Prostate gland (tissue), 2 donors: ENCODE measurements at places on chromosomes 4 and X. TPM values are rescaled to one million over a fixed set of nuclear protein-coding genes. Genes with fewer than 3 reads are reported as not detected.

The CYSLTR1 gene
- total RNA-seq: 0.97 TPM

The TEX13B gene
- not detected for total RNA-seq

The ATP2B3 gene
- 0.85 TPM for total RNA-seq

The MRPL1 gene
- 9.1 TPM for total RNA-seq

The GRPR gene
- 1.0 TPM for total RNA-seq

The DUX4 gene
- not detected for total RNA-seq

DNA sequence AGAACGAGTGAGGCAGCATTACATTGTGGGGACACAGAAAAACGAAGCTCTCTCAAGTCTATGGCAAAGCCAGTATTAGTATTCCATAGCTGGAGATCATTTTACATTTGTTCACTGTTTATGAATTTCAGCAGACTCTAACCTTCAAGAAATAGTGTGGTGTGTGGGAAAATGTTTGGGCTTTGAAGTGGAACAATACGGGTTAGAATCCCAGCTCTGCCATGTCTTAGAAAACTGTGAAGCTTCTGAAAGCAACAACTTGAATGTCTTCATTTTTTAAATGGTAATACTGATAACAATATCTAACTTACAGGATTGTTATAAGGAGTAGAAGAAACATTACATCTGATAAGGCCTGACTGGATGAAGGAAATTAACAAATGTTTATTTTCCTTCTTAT, 217.7 kb downstream of the NR3C2 start:
- no peak for DNase-seq

DNA sequence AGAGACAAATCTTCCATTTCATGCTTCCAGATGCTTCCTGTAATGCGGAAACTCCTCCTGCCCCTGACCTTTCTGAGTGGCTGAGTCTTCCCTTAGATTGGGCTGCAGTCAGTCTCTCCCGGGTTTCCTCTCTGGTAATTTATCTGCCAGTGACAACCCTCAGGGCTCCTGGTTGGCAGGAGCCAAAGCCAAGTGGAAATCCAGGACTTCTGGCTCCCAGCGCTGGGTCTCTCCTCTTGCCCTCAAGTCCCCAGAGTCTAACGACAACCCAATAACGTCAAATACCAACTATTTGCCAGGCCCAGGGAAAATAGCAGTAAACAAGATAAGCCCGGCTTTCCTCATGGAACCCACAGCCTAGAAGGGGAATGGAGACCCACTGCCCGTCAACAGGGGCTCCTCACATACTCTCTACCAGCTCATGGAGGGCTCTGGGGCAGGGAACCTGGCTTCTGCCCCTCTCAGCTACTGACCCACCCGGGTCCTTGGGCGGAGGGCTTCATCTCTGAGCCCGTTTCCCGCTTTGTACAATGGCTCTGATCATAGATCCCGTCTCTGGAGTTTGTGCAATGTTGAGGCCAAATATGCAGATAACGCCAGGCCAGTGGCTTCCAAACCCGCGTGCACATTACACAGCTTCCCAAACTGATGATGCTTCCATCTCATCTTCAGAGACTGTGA, 1.1 kb upstream of the TBC1D14 start:
- no peak for DNase-seq

DNA sequence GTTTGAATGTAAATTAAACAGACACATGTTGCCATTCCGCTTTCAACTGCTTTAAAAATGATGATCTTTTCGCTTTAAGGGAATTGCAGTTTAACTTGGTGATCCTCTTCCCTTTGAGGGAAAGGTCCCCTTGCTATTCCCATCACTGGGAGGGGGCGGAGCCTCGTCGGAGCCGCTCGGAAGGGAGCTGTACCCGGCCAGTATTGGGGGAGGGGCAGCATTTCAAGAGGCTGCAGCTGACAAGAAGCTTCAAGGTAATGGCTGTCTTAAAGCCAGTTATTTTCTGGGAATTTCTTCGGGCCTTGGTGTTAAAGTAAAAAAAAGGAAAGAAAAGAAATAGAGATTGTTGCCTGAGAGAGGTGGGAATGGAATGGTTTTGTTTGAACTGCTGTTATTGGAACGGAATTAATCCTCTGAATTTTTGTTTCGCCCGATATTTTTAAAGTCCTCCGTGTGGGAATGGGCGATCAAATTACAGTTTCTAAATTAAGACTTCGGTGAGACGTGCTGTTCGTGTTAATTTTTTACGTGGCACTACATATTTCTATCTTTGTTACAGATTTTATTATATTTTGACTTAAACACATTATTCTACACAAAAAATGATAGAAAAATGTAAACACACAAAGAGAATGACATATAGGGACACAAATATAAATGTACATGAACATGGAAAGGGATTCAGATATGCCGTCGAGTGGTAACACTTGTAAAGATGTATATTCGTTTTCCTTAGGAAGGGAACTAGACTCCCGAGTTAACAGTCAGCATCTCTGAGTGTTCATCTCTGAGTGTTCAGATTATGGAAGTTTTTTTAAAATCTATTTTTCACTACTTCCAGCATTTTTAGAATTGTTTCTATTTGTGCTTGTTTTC, 9.2 kb downstream of the PWWP3B start:
- peak; percentile 4 for DNase-seq

DNA sequence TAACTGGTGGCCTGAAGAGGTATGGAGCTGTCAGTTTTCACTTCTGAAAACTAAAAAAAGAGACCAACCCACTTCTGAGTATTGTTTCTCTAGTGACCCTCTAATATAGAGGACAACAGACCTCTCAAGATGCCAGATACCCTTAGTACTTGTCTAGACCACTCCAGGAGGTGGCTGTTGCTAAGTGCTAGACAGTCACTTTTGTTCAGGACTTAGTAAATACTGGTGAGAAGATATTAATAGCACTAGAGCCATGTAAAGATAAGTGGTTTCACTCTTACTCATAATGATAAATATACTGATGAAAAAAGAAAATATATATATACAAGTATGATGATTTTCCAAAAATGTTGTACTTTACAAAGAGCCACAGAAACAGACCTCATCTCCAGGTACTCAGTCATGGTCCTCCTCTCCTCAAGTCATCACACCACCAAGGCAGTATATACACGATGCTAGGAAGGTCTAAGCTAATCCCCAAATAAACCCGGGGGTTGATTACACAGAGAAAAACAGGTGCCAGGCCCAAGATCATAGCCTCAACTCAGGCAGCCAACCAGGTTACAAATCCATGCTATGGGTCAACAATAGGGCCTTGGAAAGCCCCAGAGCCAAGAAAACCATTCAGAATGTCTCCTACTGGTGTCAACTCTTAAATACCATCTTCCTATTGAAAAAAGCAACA, 66.9 kb downstream of the ARHGEF9 start:
- no peak for DNase-seq

- DNase-seq: no peak
Observed at GRCh38 chr4:122632396-122633143, 11.7 kb upstream of the IL21 start.

DNA sequence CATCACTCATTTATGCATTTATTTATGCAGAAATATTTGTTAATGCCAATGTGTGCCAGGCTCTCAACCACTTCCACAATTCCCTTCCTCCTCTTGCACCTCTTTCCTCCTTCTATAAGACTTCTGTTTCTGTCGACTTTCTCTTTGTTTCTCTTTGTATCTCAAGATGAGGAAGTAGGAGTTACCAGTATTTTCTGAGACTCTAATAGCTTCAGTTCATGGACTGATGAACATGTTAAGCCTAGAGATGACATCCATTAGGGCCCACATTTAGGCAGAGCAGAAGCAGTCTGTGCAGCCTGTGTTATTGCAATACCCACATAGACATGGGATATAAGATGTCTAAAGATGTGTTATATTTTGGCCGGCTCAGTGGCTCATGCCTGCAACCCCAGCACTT, 241.8 kb upstream of the SMIM31 start:
- DNase-seq: no peak

- DNase-seq: no peak
Observed at GRCh38 chr4:137213372-137214173, 318.7 kb downstream of the PCDH18 start.

- DNase-seq: no peak
Observed at GRCh38 chr4:46484881-46485280, 95.0 kb upstream of the GABRA2 start.

DNA sequence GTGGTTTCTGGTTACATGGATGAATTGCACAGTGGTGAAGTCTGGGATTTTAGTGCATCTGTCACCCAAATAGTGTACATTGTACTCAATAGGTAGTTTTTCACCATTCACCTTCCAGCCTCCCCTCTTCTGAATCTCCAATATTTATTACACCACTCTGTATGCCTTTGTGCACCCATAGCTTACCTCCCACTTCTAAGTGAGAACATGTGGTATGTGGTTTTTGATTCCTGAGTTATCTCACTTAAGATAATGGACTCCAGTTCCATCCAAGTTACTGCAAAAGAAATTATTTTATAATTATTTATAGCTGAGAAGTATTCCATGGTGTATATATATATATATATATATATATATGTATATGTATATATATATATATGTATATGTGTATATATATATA, 155.8 kb downstream of the HHIP start:
- no peak for DNase-seq

DNA sequence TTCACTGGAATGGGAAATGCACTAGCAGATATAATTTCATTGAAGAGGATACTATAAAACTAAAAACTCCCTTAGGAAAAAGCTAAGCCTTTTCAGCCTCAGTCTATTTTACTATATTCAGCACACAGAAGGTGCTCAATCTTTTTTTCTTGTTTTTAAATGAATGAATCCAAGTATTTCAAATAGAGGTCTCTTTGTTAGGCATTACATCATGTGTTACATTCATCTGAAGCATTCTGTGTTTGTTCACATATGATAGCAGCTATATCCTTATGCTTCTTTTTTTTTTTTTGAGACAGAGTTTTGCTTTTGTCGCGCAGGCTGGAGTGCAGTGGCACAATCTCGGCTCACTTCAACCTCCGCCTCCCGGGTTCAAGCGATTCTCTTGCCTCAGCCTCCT, 278.4 kb downstream of the CAMK2D start:
- no peak for DNase-seq

DNA sequence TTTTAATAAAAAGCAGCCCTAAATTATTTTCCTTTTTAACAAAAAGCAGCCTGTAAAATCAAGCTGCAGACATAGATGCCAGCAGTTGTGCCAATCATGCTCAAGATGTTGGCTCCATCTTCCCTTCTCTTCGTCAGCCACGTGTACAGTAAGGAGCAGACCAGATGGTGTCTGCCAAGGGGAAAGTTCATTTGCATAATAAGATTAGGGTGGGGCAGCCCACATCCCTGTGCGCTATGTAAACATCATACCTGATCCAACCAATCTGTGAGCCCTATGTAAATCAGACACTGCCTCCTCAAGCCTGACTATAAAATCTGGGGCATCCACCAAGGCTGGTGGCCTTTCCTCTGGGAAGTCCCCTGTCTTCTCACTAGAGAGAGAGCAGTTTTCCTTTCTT, 23.1 kb upstream of the C1GALT1C1 start:
- no peak for DNase-seq

DNA sequence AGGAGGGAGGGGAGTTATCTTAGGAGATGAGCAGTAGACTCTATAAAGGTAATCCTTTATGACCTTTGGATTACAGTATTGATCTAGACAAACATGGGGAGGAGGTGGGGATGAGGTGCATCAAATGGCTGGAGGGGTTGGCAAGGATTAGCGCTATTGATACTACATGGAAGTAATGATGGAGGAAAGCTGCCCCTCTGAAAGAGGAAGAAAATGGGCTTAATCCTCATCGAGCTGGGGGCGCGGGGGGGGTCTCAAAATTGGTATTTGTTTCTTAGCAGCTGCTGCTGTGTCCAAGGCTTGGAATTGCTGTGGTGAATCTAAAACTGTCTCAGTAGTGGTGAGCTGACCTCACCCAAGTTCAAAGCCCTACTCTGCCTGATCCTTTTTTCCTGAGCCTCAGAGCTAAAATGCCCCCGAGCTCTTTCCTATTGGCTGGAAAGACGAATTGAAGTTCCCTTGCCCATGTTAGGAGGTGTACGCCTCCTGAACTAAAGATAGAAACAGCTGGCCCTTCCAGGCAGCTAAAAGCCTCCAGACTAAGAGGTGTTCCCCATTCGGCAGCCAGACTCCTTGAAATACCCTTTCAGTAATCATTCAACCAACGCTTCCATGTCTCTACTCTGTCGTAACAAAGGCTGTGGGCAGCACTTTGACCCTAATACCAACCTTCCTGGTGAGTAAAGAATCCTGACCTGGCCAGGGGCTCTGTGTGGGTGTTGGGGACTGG, at the start of gene ITGB1BP2:
TSS of gene ITGB1BP2 (plus strand) at position 556 of the 730 bp plus-strand sequence. CDS start at position 613, 57 bp downstream.
- DNase-seq: no peak

DNA sequence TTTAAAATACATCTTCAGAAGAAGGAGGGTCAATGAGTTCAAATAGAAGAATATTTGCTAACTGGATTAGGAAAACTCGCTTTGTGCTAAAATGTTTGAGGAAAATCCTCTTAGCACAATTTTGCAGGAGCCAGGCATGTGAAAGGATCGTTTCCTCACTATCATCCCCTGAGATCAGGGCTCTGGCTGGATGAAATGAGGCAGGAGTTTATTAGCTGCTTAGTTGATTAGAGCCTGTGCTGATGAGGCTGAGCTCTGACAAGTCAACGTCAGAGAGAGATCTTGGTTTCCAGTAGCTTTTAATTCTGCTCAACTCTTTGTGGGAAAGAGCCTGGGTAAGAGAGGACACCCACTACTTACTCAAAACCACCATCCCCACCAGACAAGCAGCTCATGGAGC, 8.0 kb upstream of the DRD5 start:
- no peak for DNase-seq

DNA sequence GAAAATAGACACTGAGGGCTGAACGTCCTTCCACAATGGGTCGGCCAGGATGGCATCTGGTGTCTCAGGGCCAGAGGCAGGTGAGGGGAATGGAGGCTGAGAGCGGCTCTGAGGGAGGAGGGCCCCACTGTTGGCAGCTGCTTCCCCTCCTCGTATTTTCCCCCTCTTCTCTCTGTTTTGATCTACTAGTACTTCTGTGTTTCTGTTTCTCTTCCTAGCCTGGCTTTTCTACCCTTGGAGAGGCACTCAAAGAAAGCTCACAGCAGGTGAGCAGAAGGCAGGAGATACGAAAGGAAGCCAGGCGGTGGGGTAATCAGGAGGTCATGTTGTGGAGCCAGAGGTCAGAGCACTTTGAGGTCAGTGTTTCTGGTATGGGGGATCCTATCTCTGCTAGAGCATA, 151.8 kb upstream of the GATB start:
- no peak for DNase-seq

DNA sequence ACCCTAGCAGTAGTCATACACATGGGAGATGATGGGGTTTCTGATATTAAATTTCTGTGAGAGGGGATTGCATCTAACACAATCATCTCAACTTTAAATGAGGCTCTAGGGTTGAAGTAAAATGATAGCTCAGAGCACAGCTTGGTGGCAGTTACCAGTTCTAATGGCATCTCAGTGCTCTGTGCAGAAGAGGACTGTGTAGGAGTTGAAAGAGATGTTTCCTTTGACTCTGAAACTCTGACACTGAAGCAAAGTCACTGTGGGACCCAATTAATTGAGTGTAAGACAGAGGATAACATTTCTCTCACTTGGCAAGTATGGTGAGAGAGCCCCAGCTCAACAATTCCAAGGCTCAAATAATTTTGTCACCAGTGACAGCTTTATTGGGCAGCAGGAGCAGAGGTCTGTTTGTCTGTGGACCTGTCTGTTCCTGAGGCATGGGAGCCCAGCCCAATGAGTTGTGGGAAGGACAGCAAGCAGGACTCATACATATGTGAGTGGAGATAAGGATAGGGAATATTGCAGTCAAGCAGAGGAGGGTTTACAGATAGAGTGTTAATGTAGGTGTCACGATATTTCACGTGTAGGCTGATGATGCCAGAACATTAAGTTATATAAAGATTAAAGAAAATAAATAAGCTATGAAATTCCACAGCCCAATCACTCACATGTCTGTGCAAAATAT, 76.7 kb upstream of the NAF1 start:
- no peak for DNase-seq
